CD8-positive, alpha-beta memory T cell (primary cell): ENCODE measurements at places on chromosomes 4 and X.

- DNase-seq: no peak
These were observed 204.8 kb downstream of the LDB2 start for GRCh38 chr4:16693641-16694040.

GRCh38 chr4:168531305-168531704 lies 34.5 kb downstream of the PALLD start:
- no peak for DNase-seq

GRCh38 chr4:108139089-108139488 lies 29.6 kb downstream of the LEF1 start:
- DNase-seq: no peak

GRCh38 chr4:67236318-67236717 lies 309.0 kb downstream of the CENPC start:
- DNase-seq: no peak

DNA sequence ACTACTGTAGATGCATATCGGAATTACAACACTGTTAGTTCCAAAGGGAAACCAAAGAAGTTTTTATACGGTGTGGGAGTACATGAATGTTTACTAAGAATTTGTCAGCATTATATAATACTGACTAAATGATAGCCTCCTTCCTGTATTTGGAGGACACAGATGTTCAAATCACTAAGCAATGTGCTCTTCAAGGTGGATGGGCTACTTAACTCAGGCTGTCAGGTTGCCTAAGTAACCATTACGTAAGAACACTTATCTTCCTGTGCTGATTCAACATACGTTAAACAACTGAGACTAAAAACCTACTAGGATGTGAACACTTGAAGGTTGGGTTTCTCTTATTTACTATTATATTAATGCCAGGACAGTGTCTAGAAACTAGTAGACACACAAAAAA lies 81.9 kb upstream of the HPGD start:
- no peak for DNase-seq

DNA sequence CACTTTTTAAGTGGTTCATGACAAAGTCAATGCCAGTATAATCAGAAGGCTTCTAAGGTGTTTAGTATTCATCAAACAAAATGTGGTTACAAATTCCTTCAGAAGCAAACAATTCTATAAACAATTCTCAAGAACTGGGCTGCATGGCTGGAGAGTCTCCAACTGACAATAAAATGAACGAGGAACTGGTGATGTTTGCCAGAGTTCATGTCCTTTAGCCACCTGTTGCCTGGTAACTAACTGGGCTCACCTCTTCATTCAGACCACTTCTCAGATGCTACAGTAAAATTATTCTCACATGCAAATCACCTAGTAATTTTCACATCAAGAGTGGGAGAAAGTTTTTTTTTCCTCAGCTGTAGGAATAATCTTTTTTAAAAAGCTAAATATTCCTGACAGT lies 53.3 kb downstream of the CAMK2D start:
- DNase-seq: no peak

DNA sequence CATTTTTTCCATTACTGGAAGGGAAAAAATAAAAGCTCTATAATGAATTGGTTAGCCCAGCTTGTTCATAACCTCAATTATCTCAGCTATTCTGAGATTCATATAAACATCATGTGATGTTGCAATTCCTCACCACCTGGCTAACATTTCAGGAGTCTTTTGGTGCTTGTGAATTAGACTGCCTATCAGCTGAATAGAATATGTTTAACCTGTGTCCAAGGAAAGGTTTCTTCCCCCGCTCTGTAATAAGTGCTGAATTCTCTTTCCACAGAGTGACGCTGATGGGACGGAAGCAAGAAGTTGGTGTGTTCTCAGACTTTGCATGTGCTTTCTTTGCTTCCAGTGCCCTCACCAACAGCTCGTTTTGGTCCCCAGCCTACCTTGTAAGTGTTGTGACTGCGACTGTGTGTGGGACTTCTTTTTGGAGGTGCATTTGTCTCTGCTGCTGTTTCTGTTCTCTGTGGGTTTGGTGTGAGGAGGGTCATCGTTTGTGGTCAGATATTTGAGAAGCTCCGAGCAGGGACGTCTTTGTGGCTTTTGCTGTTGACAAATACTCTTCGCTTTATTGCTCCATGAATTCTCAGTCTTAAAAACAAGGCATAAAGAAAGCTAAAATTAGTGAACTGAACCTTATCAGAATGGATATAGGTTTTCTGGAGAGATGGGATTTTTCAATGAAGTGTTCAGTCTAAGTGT lies 61.7 kb downstream of the PPARGC1A start:
- no peak for DNase-seq

DNA sequence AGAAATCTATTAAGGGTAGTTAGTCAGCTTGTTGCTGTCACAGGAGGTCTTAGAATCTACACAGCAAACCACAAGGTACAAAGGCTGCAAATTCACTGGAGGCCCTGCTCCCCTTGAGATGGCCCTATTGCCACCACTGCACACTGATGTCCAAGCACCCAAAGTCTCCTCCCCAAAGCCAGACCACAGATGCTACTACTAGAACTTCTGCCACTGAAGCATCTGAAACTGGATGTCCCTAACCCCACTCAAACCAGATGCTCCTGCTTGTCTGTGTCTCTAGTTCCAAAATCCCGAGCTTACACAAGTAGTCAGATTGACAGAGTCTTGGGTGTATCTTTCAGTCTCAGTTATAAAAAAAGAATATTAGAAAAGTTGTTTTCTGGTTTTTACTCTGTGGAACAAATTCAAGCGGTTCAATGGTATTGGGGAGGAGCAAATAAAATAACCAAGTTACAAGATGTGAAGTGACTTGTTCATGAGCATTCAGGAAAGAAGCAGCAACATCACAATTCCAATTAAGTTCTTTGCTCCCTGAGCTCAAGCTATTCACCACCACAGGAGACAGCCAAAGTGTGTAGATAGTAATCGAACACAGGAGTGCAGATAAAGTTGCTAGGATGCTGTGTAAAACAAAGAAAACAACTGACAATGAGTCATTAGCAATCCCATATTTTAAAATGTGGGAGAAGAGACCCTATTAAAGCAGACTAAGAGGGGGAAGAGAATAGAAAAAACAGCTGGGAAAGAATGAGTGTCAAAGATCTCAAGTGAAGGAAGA lies 352.3 kb downstream of the PDGFC start:
- DNase-seq: no peak

DNA sequence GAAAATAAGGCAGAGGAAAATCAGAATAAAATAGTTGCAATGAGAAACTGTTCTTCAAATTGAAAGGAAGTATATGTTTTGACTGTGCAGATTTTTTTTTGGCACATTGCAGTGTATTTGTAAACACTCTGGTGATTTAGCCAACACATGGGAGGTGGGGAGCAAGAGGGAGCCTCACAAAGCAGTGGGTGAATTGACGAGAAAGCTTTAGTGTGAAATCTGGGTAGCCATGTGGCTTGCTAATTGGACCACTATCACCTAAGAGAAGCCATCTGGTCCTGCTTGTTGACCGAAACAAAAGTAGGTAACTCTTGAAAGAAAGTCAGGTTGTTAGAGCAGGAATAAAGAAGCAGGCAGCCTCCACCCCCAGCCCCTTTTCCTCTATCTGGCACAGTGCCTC lies 10.4 kb downstream of the CLCN5 start:
- no peak for DNase-seq

DNA sequence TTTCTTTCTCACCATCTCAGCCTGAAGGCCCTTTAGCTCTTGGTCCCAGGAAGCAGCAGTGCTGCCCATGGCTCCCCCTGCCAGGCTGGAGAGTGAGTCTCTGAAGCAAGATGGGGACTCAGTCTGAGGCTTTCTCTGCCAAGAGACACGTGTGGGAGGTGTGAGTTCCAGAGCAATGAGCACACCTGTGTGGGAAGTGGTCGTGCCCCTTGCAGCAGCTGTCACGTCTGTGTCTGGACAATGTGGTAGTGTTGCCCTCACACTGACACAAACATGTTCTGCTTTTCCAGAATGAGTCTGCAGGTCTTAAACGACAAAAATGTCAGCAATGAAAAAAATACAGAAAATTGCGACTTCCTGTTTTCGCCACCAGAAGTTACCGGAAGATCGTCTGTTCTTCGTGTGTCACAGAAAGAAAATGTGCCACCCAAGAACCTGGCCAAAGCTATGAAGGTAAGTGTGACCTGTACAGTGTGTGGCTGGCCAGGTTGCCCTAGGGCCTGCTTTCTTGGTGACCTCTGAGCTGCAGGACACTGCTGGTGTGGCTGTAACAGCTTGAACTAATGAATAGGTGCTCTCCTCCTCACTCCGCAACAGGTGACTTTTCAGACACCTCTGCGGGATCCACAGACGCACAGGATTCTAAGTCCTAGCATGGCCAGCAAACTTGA lies 1.9 kb downstream of the TACC3 start:
- DNase-seq: no peak

- no peak for DNase-seq
These were observed 100.5 kb downstream of the BLTP1 start for GRCh38 chr4:122252584-122252983.

DNA sequence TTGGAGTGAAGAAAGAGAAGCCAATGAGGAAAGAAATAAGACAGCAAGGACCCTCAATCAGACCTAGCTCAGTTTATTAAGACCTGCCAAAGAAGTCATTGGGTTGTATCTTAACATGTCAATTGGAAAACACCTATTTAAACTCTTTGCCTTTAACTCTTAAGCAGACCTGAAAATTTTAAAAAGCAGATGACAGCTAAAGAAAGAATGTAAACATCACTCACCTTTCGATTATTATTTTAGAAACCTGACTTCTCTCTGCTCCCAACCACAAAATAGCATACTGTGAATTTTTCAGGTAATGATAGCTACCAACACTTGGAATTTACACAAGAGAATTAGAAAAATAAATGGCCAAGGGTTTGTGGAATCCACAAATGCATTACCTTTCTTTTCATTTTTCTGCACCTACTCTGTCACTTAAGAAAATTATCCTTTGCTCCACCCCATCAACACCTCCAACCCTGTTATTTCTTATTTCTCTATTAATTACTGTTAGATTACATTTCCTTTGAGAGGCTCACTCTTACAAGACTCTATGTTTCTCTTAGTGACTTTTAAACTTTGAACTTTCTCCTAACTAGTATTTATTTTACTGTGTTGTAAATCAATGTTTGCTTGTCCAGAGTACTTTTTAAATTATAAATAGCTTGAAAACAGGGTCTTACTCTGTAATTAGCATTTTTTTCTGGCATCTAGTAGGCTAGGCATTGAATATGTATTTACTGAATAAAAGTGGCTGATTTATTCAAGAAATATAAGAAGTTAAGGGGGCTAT lies 765 bp upstream of the SULT1E1 start:
- no peak for DNase-seq

DNA sequence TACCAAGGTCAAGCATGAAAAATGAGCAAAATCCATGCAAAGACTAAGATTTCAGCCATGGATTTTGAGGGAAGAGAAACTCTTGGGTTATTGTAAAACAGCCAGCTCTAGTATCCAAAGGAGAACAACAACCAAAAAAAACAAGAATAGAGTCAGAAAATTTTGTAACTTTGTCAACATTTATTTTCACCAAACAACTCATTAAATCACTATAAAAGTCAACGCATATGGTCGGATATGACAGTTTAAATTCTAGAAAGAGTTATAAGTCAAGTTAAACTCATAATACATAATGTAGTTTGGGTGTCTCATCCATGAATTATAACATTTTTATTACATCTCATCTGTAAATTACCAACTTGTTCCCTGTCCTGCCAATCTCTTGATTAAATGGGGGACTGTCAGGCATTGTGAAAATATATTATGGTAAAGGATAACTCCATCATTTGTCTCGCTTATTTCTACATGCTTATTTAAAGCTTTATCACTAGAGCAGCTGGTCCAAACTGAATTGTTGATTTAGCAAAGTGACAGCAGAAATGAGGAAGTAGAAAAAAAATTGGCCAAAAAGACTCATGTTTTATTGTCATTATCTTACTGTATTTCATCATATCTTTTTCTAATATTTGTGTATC lies 224.8 kb upstream of the NOCT start:
- no peak for DNase-seq

DNA sequence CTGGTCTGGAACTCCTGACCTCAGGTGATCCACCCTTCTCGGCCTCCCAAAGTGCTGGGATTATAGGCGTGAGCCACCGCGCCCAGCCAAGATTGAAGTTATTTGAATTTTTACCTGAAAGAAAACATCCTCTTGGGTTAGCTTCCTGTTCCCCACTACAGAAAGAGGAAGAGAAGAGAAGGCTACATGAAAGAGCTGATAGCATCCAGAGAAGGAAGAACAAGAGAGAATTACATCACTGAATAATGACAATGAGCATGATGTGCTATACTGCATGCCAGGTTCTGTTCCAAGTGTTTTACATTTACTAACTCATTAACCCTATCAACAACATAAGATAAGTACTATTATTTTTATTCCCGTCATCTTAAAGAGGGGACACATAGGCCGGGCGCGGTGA lies 11.5 kb upstream of the TBC1D1 start:
- no peak for DNase-seq

DNA sequence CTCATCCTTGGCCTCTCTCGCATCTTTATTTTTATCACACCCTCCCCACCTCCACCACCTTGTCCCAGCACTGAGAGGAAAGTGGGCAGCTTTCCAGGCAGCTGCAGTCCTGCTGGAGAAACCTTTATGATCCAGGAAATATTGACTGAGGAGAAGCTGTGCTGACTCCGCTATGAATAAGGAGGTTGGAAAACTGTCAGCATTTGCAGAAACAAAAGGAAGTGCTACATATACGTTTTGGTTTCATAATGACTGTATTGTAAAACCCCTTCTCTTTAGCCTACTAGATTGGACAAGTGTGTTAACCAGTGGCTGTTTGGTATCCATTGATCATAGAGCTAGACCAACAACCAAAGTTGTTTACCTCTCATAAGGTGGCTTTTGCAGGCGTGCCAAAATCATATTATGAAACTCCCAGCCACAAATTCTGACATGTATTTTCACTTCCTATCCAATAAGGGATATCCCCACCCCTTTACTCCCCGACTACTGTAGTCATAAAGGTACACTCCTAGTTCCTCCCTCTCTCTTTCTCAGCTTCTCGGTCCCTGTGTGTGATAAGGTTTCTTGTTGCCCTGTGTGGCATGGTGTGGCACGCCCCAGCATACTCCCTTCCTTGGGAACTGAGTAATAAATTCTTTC lies 88.4 kb downstream of the GPR143 start:
- no peak for DNase-seq

DNA sequence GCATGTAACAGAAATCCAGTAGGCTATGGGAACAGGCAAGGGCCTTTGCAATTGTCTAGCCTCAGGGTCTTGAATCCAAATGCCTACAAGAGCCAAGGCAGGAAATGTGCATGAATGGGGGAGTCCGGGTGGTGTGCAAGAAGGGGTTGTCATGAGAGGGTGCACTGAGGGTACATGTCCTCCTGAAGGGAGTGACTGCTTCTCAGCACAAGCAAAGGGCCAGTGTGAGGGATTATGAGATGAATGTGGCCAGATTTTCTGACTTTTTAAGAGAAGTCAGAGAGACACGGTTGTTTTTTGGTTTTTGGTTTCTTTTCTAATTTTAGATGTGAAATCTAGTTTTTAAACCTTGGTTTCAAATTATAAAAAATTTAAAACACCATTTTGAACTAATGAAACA lies 76.5 kb upstream of the LSM6 start:
- no peak for DNase-seq

GRCh38 chr4:179001918-179002317 lies 1559.7 kb upstream of the AGA start:
- no peak for DNase-seq
